Calu3 (cell line): ENCODE measurements at places on chromosomes 3 and 15. TPM values are rescaled to one million over a fixed set of nuclear protein-coding genes. Genes with fewer than 3 reads are reported as not detected.
A peak's percentile ranks its signal among the peaks of the same experiment; 100 is the strongest.

Gene EFHB
- not detected in 2 replicates for total RNA-seq

DNA sequence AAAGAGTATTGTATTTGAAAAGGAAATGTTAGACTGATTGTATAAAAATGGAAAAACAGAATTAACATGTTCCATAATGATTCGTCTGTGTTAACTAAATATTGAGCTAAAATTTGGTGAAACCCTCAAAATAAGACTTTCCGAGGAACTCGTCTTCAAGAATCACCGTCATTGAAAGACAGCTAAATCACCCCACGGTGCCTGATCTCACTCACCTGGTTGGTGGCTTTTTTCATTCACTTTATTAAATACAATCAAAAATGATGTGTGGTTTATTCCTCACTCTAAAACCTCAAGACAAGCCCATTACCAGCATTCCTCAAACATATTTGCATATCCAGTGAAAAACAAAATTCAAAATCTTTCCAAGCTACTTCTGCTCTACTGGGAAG is 153.9 kb downstream of the FOXP1 start:
- H3K27me3 ChIP-seq, result no peaks in the 10 kb centered on the region
- no peak overlapping the region for H3K27ac ChIP-seq
- peaks cover 29% of the 10 kb centered on the region for H3K4me1 ChIP-seq
- H3K4me3 ChIP-seq, result no peak overlapping the region

GRCh38 chr3:14861446-14862302 is 42.9 kb downstream of the FGD5 start:
- DNase-seq, result no peak
- no peaks in the 10 kb centered on the region for H3K4me1 ChIP-seq
- H3K4me3 ChIP-seq, result no peak overlapping the region
- peaks cover 91% of the 10 kb centered on the region for H3K27me3 ChIP-seq
- no peak overlapping the region for H3K27ac ChIP-seq

Gene MYD88
- 35.2 and 44.2 TPM in 2 replicates for total RNA-seq

DNA sequence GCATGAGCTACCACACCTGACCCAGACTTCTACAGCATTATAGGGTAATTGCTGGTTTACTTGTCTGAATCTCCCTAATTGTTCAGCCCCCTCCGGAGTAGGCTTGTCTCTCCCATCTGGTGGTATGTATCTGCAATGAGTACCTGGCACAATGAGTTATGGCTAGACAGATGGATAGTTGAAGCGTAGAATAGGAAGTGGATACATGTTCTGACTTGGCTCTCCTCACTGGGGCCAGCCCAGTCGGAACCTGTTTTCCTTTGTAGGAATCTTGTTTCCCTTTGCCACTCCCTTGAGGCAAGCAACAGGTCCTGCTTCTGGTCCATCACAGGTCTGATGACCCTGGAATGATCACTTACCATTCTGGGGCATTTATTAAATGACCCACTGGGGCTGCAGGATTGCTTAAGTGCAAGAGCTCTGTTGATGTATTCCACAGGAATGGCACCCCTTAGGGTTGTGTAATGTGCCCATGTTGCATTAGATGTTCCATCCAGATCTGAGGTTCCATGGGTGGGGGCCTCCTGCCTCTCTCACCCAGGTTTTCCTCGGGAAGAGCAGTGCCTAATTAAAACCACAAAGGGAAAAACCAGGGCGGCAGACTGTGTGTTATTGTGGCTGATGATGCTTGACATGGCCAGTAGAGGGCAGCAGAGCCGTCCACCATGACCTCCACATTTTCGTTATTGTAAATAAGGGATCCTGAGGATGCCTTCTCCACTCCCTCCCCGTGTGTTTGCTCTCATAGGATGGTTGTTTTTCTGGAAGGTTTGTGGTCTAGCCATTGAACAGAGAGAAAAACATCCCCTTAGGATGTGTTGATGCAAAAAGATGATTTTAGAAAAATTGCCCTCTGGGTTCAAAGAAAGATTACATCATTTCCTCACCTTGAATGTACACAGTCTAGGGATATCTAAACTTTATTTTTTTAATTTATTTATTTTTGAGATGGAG is 58.0 kb downstream of the CMTM8 start:
- H3K27me3 ChIP-seq, result no peaks in the 10 kb centered on the region
- H3K4me1 ChIP-seq, result peaks cover 11% of the 10 kb centered on the region
- no peak overlapping the region for H3K4me3 ChIP-seq
- H3K27ac ChIP-seq, result no peak overlapping the region
- H3K36me3 ChIP-seq, result no peaks in the 10 kb centered on the region

DNA sequence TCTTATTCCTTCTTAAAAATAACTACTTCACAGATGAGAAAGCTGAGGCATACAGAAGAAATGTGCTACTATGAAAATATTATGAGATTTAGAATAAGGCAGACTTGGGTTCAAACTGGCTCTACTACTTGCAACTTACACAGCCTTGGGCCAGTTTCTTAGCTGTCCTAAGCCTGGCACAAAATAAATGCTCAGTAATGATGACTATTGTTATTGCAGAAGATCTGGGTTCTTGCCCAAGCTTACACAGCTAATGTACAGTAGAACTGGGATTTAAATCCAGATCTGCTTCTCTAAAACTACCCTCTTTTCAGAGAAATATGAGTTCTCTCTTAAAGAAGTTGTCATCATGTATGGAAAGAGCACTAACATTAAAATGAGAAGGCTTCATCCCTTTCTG is 228.2 kb upstream of the TPRG1 start:
- H3K36me3 ChIP-seq, result peaks cover 14% of the 10 kb centered on the region
- H3K4me3 ChIP-seq, result no peak overlapping the region
- no peak for DNase-seq
- H3K27me3 ChIP-seq, result no peaks in the 10 kb centered on the region

GRCh38 chr3:12005951-12006625 is 1.9 kb downstream of the SYN2 start:
- H3K36me3 ChIP-seq, result no peaks in the 10 kb centered on the region
- peaks cover 55% of the 10 kb centered on the region for H3K27me3 ChIP-seq
- no peak for DNase-seq
- no peak overlapping the region for H3K4me3 ChIP-seq

Gene MINAR1
- 2.2 and 2.4 TPM in 2 replicates for total RNA-seq

DNA sequence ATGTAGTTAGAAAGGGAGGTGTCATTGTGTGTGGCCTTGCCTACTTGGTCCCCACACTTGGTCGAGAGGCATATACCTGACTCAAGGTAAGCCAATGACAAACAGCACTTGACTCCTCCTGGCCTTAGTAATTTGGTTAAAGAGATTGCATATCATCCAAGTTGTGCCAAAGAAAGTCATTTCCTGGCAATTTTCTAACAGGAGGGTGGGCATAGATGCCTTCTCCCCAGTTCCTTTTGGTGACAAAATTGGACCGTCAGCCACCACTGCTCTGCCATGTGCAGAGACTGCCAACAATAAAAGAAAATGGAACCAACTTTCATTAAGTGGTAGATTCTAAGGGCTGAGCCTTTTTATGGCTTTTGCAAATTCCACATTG is 7.9 kb upstream of the LEKR1 start:
- peaks cover 45% of the 10 kb centered on the region for H3K36me3 ChIP-seq
- no peaks in the 10 kb centered on the region for H3K27me3 ChIP-seq
- peak overlapping the region; percentile 96 for H3K27ac ChIP-seq
- H3K4me3 ChIP-seq, result peak overlapping the region; percentile 94

- no peak for DNase-seq
- H3K36me3 ChIP-seq, result peaks cover 70% of the 10 kb centered on the region
- peaks cover 57% of the 10 kb centered on the region for H3K4me1 ChIP-seq
- H3K27ac ChIP-seq, result peak overlapping the region; percentile 66
- peak overlapping the region; percentile 31 for H3K4me3 ChIP-seq
Observed at GRCh38 chr3:30658328-30659052, 52.1 kb downstream of the TGFBR2 start.

Gene ADAMTS17
- 3.5 and 7.3 TPM in 2 replicates for total RNA-seq

DNA sequence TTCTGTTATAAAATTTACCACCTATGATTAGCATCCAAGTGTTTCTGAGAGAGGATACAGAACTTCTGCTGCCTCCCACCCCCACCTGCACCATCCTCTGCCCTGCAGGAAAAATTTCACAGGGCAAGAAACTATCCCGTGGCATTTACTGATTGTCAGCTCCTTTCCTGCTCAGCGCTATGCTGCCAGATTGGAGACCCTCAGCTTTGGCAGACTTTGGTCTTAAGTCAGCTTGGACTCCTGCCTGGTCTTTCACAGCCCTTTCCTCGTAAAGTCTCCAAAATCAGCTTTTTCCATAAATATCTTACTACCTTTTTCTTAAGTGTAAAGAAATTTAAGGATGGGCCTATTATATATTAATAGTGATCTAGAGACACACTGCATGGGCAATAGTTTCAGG is 239.9 kb upstream of the ADAMTS9 start:
- DNase-seq, result no peak
- H3K36me3 ChIP-seq, result no peaks in the 10 kb centered on the region
- no peaks in the 10 kb centered on the region for H3K27me3 ChIP-seq
- no peak overlapping the region for H3K4me3 ChIP-seq

Gene NEK11
- 19.9 and 23.9 TPM in 2 replicates for total RNA-seq

DNA sequence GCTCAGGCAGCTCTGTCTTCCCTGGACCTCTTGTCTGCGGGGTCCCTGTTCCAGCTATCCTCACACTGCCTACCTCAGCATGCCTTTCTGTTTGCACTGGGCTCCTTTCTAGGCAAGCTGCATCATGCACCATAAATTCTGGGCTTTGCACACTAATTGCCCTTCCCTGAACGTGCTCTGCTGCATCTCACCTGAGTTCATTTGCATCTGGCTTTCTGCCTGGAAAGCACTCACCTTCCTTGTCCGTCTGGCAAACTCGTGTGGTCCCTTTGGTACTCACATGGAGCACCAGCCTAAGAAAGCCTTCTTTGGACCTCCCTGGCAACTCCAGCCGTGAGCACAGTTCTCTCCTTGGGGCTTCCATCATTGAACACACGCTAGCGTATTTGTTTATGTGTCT is 365.6 kb downstream of the SV2B start:
- H3K36me3 ChIP-seq, result no peaks in the 10 kb centered on the region
- no peak overlapping the region for H3K4me3 ChIP-seq
- H3K27ac ChIP-seq, result no peak overlapping the region
- peaks cover 18% of the 10 kb centered on the region for H3K4me1 ChIP-seq

GRCh38 chr3:108035751-108036150 is 55.1 kb downstream of the CD47 start:
- H3K27ac ChIP-seq, result no peak overlapping the region
- H3K36me3 ChIP-seq, result no peaks in the 10 kb centered on the region
- H3K4me3 ChIP-seq, result no peak overlapping the region
- H3K4me1 ChIP-seq, result no peaks in the 10 kb centered on the region
- DNase-seq, result no peak

DNA sequence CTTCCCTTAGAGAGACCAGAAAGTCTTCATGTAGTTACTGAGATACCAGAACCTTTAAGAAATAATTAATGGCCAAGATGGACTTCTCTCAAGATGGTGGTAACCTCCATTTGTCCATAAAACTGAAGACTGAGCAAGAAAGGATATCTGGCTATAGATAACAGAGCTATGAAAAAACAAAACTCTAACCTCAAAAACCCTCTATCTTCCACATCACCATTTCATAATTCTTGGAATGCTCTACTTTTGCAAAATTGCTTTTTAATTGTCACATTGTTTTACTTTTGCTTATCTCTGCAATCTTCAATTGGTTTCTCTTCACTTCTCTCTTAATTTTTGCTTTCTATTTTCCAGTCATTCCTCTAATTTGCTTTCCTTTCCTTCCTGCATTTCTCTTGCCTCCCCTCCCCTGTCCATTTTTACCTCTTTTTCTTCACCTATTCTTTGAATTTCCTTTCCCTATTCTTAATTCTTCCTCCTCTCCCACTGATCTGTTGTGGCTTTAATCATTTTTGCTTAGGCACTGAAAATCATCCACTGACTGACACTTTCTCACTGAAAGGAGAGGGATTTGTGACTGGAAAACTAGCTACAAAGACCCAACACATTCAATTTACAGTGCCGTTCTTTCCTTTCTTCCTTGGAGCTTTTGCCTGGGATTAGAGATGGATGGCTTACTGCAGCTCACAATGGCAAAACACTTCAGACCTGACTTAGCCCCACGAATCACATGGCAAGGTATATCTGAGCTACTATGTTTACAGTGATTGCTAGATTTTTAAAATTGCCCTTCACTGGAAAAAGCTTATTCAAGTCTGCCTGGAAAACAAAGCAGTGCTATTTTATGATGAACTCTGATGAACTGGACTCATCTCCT is 242.8 kb downstream of the CHST2 start:
- no peaks in the 10 kb centered on the region for H3K27me3 ChIP-seq
- no peak for DNase-seq
- H3K4me3 ChIP-seq, result no peak overlapping the region
- no peaks in the 10 kb centered on the region for H3K36me3 ChIP-seq
- H3K4me1 ChIP-seq, result peaks cover 18% of the 10 kb centered on the region

Gene GABRR3
- not detected in 2 replicates for total RNA-seq

Gene AQP9
- not detected in 2 replicates for total RNA-seq

Gene ENTPD3
- total RNA-seq, result 3.0 and 4.0 TPM in 2 replicates

GRCh38 chr3:11045536-11045935 is 53.0 kb downstream of the SLC6A1 start:
- H3K27me3 ChIP-seq, result peaks cover 52% of the 10 kb centered on the region
- DNase-seq, result no peak
- H3K36me3 ChIP-seq, result no peaks in the 10 kb centered on the region
- no peak overlapping the region for H3K4me3 ChIP-seq
- no peaks in the 10 kb centered on the region for H3K4me1 ChIP-seq

- no peaks in the 10 kb centered on the region for H3K27me3 ChIP-seq
- no peak overlapping the region for H3K27ac ChIP-seq
- no peak overlapping the region for H3K4me3 ChIP-seq
- DNase-seq, result no peak
- H3K36me3 ChIP-seq, result peaks cover 41% of the 10 kb centered on the region
Observed at GRCh38 chr3:47423548-47424145, 42.8 kb downstream of the PTPN23 start.

DNA sequence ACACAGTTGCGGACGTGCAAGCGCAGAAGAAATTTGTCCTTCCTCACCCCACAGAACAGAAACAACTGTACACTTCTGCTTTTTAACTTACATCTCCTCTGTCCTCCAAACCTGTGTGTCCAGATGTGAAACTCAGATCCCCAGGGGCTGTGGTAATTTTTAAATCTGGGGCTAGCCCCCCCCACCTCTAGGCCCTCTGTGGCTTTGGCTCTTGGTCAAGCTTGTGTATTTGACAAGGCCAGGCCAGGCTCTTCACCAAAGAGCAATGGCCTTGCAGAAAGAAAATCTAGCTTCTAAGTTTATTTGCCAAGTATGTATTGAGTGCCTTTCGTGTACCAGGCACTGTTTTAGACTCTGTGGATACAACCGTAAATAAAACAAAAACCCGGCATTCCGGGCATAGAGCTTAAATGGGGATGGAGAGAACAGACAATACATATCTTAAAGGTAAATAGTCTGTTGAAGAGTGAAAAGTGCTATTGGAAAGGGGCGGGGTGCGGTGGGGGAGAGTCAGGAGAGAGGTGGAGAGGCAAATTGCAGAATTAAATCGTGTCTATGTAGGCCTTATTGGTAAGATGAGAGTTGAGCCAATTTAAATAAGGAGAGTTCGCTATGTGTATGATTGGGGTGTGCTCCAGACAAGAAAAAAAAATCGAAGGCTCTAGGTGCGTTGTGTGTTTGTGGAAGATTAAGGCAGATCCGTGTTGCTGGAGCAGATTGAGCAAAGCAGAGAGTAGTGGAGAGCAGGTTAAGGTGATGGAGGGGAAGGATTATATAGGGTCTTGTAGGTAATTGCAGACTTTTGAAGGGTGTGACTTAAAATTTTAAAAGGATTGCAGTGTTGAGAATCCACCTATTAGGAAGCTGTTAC is 781 bp upstream of the DPH6 start:
- peak overlapping the region; percentile 92 for H3K4me3 ChIP-seq
- DNase-seq, result no peak
- no peaks in the 10 kb centered on the region for H3K27me3 ChIP-seq
- no peak overlapping the region for H3K27ac ChIP-seq
- H3K4me1 ChIP-seq, result peaks cover 13% of the 10 kb centered on the region

Gene CCR8
- total RNA-seq, result not detected in 2 replicates

GRCh38 chr15:84799511-84800187 is 17.5 kb upstream of the ALPK3 start:
- H3K4me1 ChIP-seq, result peaks cover 8% of the 10 kb centered on the region
- no peaks in the 10 kb centered on the region for H3K27me3 ChIP-seq
- no peak overlapping the region for H3K27ac ChIP-seq
- no peak overlapping the region for H3K4me3 ChIP-seq
- no peak for DNase-seq
